Tibial artery (tissue), 4 donors: ENCODE measurements at places on chromosomes 16 and 17.

GRCh38 chr17:4939546-4939795 is 375 bp downstream of the SLC25A11 start:
- peak overlapping the region; percentile 91 for H3K4me3 ChIP-seq
- no peak for DNase-seq
- no peaks in the 10 kb centered on the region for H3K27me3 ChIP-seq
- H3K27ac ChIP-seq: peak overlapping the region; percentile 85

- H3K4me3 ChIP-seq: no peak overlapping the region
- no peaks in the 10 kb centered on the region for H3K4me1 ChIP-seq
- H3K27me3 ChIP-seq: no peaks in the 10 kb centered on the region
- no peak overlapping the region for H3K27ac ChIP-seq
- no peak for DNase-seq
These were observed 14.8 kb upstream of the GFOD2 start for GRCh38 chr16:67733734-67734470.

DNA sequence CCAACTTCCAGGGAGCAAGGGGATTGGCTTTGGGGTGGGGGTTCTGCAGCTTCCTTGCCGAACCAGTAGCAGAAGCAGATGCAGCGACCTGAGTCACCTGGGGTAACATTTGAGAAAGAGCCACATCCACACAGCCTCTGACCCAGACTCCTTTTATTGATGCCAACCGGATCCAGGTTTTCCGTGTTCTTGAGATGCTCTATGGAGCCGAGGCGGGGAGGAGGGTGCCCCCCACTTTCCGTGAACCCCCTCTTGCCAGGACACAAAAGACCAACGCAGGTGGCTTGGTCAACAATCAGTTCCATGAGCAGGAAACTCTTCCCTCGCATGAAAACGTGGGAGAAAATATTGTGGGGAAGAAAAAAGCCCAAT is 125.8 kb downstream of the C16orf78 start:
- DNase-seq: no peak
- no peaks in the 10 kb centered on the region for H3K27me3 ChIP-seq
- no peaks in the 10 kb centered on the region for H3K36me3 ChIP-seq
- H3K4me3 ChIP-seq: no peak overlapping the region
- no peak overlapping the region for H3K27ac ChIP-seq

- no peak overlapping the region for H3K27ac ChIP-seq
- no peak overlapping the region for H3K4me3 ChIP-seq
- H3K4me1 ChIP-seq: no peaks in the 10 kb centered on the region
- H3K36me3 ChIP-seq: no peaks in the 10 kb centered on the region
- H3K27me3 ChIP-seq: no peaks in the 10 kb centered on the region
- DNase-seq: no peak
These were observed 399.2 kb downstream of the SLC39A11 start for GRCh38 chr17:72693151-72693878.

DNA sequence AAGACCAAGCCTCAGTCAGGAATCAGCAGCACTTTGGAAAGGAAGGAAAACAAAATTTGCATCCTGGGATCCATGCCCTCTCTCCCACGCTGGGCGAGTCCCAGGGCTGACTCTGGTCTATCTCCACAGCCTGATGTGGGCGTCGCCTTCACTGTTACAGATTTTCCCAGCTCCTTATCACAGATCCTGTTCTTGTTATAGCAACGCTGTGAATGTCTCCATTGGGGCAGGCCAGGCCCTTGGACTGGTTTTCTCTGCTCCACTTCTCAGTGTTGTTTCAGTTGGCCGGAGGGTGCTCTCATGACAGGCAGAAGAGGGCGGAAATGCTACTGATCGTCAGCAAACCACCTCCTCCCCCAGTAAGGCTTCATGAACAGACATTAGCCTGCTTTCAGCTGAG is 127.9 kb upstream of the CDH11 start:
- no peaks in the 10 kb centered on the region for H3K27me3 ChIP-seq
- H3K4me3 ChIP-seq: no peak overlapping the region
- H3K27ac ChIP-seq: peak overlapping the region; percentile 71
- H3K4me1 ChIP-seq: peaks cover 14% of the 10 kb centered on the region

DNA sequence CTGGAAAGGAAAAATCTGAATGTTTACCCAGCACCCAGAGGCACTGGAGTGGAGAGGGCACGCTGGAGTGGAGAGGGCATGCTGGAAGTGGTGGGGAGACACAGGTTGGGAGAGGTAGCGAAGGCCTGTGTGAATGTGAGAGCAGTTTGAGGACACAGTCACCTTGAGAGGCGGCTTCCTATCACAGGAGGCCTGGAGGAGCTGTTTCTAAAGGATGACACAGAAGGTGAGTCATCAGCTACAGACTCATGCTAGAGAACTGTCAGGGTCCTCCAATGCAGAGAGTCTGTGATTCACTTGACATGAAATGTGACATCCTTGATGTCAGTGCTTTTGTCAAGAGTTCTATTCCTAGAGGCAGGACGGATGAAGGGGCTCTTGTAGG is 13.8 kb downstream of the CTRL start:
- H3K4me3 ChIP-seq: no peak overlapping the region
- H3K27me3 ChIP-seq: no peaks in the 10 kb centered on the region

DNA sequence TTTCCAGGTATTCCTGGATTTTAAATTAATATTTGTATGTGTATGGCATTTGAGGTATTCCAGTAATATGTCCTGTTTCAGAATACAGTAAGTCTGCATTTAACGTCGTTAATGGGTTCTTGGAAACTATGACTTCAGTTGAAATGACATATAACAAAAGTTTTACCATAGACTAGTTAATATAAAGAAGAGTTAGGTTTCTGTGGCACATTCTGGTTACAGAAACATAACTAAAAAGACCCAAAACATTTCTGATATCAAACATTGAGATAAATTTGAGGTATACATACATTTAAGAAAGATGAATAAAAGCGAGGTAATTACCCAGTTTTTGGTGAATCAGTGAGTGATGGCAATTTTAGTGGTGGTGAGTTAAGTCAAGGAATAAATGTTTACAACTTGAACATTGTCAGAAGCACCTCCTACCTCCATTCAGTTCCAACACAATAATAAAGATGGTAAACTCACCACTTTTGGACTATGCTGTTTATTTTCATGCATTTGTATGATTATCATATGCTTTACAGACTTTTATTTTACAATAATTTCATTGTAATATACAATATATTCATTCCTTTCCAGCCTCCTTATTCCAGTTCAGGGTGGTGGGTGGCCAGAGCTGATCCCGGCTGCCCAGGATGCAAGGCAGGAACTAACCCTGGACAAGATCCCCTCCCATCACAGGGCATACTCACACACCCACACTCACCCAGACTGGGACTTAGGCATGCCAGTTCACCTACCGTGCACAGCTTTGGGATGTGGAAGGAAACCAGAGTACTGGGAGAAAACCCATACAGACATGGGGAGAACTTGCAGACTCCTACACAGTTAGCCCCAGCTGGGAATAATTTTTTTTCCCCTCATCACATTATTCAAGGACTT is 9.7 kb downstream of the LUC7L3 start:
- DNase-seq: no peak
- peaks cover 99% of the 10 kb centered on the region for H3K4me1 ChIP-seq
- H3K4me3 ChIP-seq: no peak overlapping the region

DNA sequence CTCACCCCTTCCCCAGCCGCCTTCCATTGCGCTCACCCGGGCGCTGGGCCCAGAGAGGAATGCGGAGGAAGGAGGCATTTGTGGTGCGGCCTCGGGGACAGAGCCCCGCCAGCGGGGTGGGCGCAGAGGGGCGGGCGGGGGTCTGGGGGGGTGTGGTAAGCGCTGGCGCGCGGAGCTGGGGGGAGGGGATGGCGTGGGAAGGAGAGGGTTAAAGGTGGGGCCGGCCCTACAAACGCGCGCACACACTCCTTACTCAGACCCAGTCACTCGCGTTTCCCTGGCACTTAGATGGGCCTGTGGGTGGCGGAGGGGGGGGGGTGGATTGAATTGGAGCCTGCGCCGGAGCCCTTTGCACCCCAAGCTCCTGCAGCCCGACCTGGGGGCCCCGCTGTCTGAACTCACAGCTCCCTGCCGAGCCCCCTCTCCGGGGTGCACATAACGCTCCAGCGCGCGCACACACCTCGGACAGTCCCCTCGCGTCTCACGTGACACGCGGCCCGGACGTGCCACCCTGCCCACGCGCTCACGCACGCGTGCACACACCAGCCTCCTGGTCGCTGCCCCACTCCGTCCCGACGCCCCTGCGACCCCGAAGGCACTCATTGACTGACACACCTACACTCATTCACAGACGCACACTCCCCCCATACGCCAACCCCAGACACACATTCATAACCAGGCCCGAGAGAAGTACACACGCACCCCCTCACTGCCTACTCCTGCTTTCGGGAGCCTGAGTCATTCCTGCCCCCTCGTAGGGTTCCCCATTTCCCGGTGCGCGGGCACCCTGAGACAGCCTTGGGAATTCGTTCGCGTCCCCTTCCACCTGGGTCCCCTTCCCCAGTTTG is 844 bp downstream of the TBKBP1 start:
- H3K36me3 ChIP-seq: peaks cover 6% of the 10 kb centered on the region
- H3K4me3 ChIP-seq: peak overlapping the region; percentile 83
- H3K4me1 ChIP-seq: peaks cover 11% of the 10 kb centered on the region
- peak; percentile 88 for DNase-seq
- peak overlapping the region; percentile 87 for H3K27ac ChIP-seq

- H3K4me1 ChIP-seq: peaks cover 9% of the 10 kb centered on the region
- H3K36me3 ChIP-seq: no peaks in the 10 kb centered on the region
- no peaks in the 10 kb centered on the region for H3K27me3 ChIP-seq
- no peak overlapping the region for H3K4me3 ChIP-seq
These were observed 4.4 kb upstream of the ARMC7 start for GRCh38 chr17:75105126-75106080.
